Stimulated activated CD4-positive, alpha-beta T cell treated with anti-CD3 and anti-CD28 coated beads, Interleukin-1b, Interleukin-23, amount 100 ng/mL, for 1 hour (primary cell): ENCODE measurements at places on chromosomes 4 and X.

DNA sequence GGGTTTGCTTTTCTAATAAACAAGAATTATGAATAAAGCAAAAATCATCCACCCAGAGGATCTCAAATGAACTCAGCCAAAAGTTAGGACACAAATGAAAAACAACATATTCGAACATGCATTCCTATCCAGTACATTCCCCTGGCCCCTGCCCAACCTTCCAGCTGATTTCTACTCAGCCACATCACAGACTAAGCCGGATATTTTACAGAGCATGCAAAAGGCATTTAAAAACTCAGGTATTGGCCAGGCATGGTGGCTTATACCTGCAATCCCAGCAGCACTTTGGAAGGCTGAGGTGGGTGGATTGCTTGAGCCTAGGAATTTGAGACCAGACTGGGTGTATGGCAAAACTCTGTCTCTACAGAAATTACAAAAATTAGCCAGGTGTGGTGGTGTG is 54.6 kb downstream of the RELL1 start:
- DNase-seq: no peak

DNA sequence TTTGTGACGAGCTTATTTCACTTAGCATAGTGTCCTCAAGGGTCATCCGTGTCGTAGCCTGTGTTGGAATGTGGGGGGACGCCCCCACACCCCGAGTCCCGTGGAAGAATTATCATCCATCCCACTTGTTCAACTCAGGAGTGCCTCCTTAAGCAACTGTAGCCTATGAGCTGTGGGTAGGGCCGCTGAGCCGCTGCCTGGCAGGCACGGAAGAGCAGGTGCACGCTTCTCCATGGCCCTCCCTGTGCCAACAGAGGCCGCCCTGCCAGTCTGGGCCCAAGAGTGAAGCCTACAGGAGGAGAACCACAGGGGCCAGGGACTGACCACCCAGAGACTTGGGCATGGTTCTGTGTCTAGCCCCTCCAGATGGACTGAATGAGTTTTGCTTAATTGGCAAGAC is 2.3 kb upstream of the RGS12 start:
- no peak for DNase-seq

- no peak for DNase-seq
Measured at GRCh38 chrX:149641835-149642234, 10.2 kb upstream of the TMEM185A start.

DNA sequence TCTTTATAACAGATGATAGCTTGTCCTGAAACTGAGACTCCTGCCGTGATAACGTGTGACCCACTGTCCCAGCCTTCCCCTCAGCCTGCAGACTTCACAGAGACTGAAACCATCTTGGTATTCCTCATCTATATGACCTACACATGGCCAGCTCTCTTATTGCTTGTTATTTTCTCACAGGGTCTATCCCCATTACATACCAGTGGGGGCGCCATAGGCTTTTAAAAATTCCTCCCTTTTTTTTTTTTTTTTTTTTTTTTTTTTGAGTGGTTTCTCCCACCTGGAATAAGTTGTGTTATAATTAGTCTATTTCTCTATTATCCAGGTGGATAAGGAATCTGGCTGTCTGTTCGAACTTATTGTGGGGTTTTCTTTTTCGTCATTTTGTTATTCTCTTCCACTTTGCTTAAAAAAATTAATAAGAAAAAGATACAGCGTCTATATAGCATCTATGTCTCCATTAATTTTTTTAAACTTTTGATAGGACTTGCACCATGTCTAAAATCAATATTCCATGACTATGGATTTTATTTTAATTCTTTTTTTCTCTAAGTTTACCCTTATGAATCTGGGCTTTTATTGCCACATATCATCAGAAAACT is 47.2 kb downstream of the GYG2 start:
- DNase-seq: no peak

DNA sequence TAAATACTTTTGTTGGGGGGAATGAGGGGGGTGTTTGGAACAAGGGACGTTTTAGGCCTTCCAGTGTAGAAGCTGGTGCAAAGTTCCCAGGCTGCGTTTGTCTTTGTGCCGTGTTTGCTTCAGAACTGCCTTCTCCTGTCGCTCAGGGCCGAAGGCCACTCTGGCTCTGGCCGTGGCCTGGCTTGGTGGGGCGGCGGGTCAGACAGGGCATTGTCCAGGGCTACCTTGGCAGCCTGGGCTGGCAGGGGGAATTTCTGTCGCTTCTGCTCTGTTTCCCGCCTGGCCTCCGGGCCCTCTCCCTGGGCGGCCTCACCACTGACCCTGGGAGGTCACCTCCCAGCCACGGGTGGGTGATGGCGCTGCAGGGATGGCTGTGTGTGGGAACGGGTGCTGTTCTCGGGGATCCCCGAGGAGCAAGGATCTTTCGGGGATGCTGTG is 140.0 kb downstream of the COL4A6 start:
- DNase-seq: no peak

GRCh38 chrX:128781506-128781905 is 729.3 kb upstream of the ACTRT1 start:
- DNase-seq: no peak

DNA sequence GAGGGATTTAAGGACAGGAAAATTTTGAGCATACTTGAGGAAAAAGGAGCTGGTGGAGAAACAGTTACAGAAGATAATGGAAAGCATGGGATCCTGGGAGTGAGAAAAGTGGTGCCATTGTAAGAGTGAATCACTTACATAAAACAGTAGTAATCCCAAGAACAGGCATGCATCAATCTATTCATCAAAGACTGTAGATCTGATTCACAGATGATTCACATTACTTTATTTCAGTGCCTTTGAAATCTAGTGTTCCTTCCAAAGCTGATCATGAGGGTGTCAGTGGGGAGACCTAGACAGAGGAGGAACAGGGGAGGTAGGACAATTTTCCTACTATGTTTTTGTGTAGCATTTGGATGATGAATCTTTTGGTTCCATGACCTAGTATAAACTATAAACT is 102.7 kb downstream of the TAB3 start:
- no peak for DNase-seq
